NCI-H510A (cell line): ENCODE measurements at places on chromosomes 7 and 10.

- no peak for DNase-seq
These were observed 292.4 kb upstream of the NFE2L3 start for GRCh38 chr7:25859412-25860274.

DNA sequence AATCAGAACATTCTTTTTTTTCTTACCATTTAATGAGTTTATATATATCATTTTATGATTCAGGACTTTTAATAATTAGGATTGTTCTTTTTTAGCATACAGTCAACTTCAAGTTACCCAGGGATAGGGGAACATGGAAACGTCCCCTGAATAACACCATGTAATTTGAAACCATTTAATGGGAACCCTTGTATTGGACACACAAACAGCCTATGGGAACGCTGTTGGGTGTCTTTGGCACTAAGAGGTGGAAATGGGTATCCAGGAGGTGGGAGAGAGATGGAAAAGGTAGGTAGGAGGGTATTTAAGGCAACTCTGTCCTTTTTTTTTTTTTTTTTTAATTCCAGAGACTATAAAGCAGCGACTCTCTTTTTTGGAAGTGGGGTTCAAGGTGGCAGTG, 2.6 kb downstream of the LUC7L2 start:
- DNase-seq, result no peak

- no peak for DNase-seq
These were observed 397.3 kb downstream of the PPP1R3A start for GRCh38 chr7:113521468-113521867.

DNA sequence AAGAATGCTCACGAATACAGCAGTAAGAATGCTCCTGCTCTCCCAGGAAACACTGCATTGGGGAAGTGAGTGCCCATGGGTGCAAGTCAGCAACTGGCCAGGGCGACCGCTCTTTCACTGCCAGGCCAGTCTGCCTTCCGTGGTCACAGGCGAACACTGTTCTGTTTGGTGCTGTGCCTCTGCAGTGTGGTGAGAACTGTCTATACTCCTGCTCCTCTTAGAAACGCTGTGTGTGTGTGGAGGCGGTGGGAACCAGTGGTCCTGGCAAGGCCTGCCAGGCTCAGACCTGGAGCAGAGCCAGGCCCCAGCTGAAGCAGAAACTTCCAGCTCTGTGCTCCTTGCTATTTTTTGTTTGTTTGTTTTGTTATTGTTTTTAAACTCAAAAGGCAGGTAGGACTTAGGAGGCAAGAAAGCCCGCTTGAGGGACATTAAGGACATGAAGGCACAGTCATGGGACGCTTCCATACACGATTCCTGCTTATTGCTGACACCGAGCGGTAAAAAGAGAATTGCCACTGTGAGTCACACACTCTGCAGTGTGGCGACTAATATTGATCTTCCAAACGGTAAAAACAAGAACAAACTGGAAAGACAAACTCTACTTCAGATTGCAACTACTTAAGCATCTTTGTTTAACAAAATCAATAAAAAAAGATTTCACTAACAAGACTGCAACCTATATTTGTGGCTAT, 430.8 kb downstream of the DNAJB6 start:
- DNase-seq, result no peak

DNA sequence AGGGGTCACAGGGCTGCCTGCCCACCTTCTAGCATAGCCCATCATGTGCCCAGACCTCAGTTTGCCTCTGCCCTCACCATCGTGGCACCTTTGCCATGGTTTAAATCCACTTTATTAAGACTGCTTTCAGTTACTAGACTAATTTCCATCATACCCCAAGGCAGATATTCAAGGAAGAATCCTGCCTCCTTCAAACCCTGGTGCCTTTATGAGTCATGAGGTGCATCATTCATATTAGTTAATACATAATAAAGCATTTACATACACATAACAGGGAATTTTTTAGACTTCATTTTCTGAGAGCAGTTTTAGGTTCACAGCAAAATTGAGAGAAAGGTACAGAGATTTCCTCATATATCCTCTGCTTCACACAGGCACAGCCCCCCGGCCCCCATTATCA, 62.8 kb downstream of the CXCL12 start:
- DNase-seq, result no peak

GRCh38 chr10:98295907-98296306, 27.9 kb upstream of the LOXL4 start:
- DNase-seq, result no peak

GRCh38 chr10:78381107-78381506, 347.4 kb downstream of the RPS24 start:
- DNase-seq, result no peak

DNA sequence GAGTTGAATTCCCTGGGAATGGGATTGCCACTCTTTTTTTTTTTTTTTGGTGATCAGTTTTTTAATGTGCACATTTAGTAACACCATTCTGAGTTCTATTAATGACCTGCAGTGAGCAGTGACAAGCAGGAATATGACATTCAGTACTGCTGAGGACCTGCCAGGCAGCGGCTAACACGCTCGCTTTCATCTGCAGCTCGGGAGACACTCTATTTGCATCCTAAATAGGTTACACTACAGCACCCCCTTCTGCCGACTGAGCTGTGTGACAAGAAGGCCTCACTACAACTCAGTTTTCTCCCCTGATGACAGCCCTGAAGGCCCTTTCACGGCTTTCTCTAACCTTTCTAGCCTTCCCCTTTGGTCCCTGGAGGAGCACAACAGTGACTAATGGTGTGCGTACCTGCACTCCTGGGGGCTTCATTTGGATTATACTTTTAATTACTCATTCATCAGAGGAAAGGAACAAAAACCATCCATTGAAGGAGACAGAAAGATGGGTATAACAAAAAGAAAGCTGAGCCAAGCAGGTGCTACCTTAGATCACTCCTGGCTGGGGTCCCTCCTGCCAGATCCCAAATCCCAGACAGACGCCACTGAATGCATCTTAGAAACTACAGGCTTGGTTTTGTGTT, 872.4 kb downstream of the LRMDA start:
- DNase-seq, result peak; percentile 84

- DNase-seq, result no peak
These were observed 61.4 kb downstream of the SYPL1 start for GRCh38 chr7:106050746-106051117.
